ENCODE measurements at places on chromosomes 4 and X. TPM values are rescaled to one million over a fixed set of nuclear protein-coding genes. Genes with fewer than 3 reads are reported as not detected.

DNA sequence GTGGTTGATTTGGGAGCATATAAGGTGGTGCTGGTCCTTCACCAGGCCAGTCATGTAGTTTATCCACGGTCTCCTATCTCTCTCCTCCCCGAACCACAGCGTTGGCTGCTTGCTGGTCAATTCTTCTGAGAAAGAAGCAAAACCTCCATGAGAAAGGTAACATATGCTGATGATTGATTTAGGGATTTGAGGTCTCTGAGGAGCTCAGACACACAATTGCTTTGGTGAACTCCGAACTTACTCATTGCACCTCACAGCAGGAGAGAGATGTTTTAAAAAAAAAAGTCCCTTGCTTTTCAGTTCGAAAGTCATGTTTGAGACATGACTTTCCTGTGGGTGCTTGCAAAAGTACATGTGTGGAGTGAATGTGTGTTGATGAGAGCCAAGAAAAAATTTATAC lies 100.2 kb downstream of the TSPAN7 start:
- H3K36me3 ChIP-seq: no peaks in the 10 kb centered on the region
- no peak for DNase-seq
- H3K27ac ChIP-seq: no peak overlapping the region
- H3K27me3 ChIP-seq: no peaks in the 10 kb centered on the region

- no peak overlapping the region for H3K27ac ChIP-seq
- no peaks in the 10 kb centered on the region for H3K4me1 ChIP-seq
- no peak for DNase-seq
- no peaks in the 10 kb centered on the region for H3K36me3 ChIP-seq
Measured at GRCh38 chr4:39616651-39617050, 22.0 kb downstream of the SMIM14 start.

DNA sequence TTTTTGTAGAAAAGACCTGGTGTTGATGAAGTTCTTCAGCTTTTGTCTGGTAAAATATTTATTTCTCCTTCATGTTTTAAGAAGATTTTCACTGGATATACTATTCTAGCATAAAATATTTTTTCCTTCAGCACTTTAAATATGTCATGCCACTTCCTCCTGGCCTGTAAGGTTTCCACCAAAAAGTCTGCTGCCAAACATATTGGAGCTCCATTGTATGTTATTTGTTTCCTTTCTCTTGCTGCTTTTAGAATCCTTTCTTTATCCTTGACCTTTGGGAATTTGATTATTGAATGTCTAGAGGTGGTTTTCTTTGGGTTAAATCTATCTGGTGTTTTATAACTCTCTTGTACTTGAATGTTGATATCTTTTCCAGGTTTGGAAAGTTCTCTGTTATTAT lies 35.6 kb upstream of the NMU start:
- H3K36me3 ChIP-seq: no peaks in the 10 kb centered on the region
- peaks cover 19% of the 10 kb centered on the region for H3K27me3 ChIP-seq
- H3K4me3 ChIP-seq: no peak overlapping the region
- DNase-seq: no peak
- H3K4me1 ChIP-seq: no peaks in the 10 kb centered on the region

Gene SLC9B1
- total RNA-seq: 2.3 TPM

- H3K27me3 ChIP-seq: no peaks in the 10 kb centered on the region
- no peak for DNase-seq
- no peaks in the 10 kb centered on the region for H3K4me1 ChIP-seq
- no peak overlapping the region for H3K27ac ChIP-seq
- H3K4me3 ChIP-seq: no peak overlapping the region
Measured at GRCh38 chrX:126395909-126396308, 156.7 kb downstream of the DCAF12L1 start.

DNA sequence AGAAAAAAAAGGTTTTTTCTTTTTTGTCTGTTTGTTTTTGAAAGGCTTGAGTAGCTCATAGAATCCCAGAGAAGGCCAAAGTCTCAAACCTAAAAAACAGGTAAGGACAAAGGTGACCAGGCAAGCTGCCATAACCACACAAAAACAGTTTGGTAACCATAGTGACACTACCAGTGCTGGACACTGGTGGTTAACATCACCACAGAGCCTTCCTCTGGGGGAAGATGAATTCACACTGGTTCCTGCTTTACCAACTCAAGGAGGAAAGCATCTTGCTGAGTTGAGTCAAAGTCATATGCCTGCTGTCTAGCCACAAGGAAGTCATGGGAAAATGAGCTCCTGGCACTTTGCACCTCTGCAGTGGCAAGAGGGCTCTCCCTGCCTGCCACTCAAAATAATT lies 32.5 kb downstream of the IDS start:
- no peaks in the 10 kb centered on the region for H3K27me3 ChIP-seq
- H3K4me3 ChIP-seq: no peak overlapping the region
- no peak overlapping the region for H3K27ac ChIP-seq
- H3K4me1 ChIP-seq: peaks cover 4% of the 10 kb centered on the region
- H3K36me3 ChIP-seq: peaks cover 3% of the 10 kb centered on the region
- DNase-seq: no peak
